EL (cell line): ENCODE measurements at places on chromosomes 5 and 9.

- DNase-seq: no peak
These were observed 8.1 kb downstream of the BARHL1 start for GRCh38 chr9:132590318-132591182.

DNA sequence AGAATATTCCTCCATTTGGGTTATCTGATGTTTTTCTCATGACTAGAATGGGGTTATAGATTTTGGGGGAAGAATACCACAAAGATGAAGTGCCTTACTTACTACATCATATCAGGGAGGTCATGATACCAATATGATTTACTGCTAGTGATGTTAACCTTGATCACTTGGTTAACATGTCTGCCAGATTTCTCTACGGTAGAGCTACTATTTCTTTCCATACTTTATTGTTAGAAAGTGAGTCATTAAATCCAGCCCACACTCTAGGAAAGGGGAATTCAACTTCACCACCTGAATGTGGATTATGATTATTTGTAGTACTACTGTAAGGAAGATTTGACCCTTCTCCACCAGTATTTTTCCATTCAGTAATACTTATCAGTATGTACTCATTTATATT is 64.7 kb downstream of the UBE2R2 start:
- DNase-seq: peak; percentile 29

GRCh38 chr5:33441241-33442177 is 744 bp downstream of the TARS1 start:
- peak; percentile 63 for DNase-seq

DNA sequence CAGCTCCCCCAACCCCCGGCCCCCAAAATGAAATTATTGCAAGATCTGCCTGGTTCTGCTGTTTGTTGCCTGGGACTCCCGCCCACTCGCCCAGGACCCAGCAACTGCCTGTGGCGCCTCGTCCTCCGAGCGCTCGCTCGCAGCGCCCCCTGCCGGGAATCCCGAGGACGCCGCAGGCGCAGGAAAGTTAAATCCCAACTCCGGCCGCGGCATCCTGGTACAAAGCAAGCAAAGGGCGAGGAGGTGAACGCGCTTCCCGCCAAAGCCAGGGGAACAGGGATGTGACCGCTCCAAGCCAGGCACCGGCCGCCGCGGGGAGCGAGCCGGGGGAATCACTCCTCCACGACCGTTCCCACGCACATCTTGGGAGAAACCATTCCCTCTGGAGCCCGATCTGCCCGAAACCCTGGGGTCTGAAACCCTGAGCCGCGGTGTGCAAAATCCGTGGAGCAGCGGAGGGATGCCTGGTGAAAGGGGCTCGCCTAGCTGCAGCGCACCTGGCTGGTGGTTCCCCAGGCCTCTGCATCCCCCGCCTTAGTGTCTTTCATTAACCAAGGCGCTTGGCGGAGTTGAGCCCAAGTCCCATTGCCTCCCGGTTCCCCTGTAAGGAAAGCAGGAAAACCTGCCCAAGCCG is 1.3 kb downstream of the SEMA5A start:
- DNase-seq: peak; percentile 88

DNA sequence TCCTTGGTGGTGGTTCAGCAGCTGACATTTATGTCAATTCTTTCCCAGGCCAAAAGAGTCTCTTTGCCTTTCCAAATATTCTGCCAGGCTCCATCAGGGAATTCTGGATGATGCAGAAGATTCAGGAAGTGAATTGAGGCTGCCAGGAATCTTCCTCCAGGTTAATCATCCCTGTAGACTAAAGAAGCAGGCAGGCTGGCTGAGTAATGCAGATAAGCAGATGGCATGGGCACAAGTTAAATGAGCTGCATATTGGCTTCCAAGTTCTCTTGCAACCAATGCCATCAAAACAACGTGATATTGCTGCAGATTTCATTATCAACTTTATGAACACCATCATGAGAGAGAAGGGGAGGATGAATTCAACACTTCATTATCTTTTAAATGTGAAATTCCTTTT is 324.5 kb downstream of the KCNN2 start:
- DNase-seq: no peak

DNA sequence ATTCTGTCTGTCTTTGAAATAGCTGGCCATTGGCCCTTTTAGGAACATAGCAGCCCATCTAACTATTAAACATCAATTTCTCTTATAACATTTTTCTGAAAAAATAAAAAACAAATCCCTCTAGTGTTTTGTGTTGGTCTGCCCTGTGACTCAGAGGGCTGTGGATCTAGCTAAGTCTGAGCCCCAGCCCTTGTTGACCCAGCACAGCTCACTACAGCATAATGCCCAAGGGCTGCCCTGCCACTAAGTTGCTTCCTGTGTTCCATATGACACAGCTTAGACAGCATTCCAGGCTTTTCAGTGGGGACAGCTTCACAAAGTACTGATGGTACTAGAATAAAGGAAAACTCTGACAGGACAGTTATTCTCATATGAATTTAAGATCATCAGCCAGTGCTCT is 136.0 kb downstream of the SCAMP1 start:
- peak; percentile 79 for DNase-seq

- peak; percentile 11 for DNase-seq
These were observed 1.5 kb downstream of the LTC4S start for GRCh38 chr5:179795049-179795862.

- peak; percentile 83 for DNase-seq
These were observed 302.6 kb upstream of the TAS2R1 start for GRCh38 chr5:9932770-9933169.

- no peak for DNase-seq
These were observed 45.2 kb downstream of the ADRA1B start for GRCh38 chr5:159961176-159962160.

- DNase-seq: peak; percentile 98
These were observed 11.8 kb upstream of the ACTBL2 start for GRCh38 chr5:57494104-57495098.

- DNase-seq: no peak
These were observed 659.4 kb upstream of the ADAMTS16 start for GRCh38 chr5:4480528-4481349.

DNA sequence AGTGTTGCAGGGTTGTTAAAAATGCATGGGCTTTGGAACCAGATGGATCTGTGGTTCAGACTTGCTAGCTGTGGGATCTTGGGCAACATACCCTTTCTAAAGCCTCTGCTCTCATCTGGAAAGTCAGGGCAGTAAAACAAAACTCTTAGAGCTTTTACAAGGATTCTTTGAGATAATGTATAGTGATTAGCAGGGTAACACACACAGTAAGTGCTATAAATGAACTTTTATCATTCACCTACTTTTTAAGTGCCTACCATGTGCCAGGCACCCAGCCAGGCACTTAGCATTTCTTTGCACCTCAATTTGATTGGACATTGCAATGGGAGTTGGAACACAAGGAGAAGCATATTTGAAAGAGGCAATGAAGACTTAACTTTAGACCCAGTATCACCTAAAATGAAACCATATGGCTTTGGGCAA is 208.6 kb upstream of the PAPPA start:
- DNase-seq: no peak

DNA sequence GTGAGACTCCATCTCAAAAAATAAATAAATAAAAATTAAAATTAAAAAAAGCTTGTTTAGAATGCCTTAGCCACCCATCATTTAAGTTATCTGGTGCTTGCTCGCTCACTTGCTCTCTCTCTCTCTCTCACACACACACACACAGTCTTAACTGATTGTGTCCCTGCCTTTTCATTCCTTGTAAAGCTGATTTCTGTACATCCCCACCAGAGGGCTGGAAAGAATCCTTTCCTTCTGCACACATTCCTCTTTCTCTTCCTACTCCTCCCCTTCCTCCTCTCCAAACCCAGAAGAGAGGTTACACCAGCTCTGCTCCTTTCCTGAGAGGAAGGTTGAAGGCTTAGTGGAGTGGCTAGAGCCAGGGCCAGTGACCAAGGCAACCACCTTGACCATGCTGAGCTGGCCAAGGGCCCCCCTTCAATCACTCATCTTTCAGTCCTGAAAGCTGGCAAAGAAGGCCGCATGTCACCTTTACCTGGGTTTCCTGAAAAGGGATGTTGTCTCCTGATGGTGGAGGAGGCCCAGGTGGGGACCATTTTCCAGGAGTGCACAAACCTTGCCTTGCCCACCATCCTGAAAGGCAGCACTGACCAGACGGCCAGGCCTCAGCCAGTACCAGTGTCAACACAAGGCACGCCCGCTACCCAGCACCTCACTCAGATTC is 25.6 kb downstream of the STK10 start:
- DNase-seq: peak; percentile 36

DNA sequence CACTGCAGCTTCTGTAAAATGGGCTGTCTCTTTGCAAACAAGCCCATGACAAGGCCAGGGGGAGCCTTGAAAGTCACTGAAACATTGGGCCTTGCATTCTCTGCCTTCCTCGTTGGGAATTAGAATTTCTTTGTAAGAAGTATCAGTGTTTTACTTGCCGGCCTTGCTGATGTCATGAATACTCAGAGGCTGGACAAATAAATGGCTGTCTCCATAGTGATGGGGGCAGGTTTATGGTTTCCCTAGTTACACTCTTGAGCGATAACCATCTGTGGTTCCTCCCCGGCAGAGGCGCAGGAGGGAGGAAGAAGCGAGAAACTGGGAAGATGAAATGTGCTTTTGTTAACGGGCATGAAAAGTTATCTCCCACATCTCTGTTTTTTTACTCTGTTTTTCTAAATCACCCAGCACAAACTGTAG is 272.7 kb upstream of the PANK3 start:
- DNase-seq: peak; percentile 68

DNA sequence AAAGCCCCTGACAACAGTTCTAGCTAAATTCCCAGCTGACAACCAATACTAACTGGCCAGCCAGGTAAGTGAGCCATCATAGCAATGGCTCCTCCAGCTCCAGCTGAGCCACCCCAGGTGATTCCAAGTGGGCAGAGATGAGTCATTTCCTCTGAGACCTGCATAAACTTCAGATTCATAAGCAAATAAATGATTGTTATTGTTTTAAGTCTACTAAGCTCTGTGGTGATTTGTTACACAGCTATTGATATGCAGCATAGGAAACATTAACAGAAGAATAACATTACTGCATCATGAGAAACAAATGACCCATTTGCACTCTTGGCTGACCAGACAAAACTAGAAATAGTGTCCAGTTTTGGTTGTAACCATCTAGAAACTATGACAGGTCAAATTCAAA is 60.3 kb downstream of the TTC39B start:
- DNase-seq: no peak

- no peak for DNase-seq
These were observed 214.8 kb downstream of the MPDZ start for GRCh38 chr9:13064676-13065075.
